LoVo (cell line): ENCODE measurements at places on chromosomes 6 and 20.

GRCh38 chr6:85971238-85971637 is 328.6 kb upstream of the SYNCRIP start:
- no peak for DNase-seq

DNA sequence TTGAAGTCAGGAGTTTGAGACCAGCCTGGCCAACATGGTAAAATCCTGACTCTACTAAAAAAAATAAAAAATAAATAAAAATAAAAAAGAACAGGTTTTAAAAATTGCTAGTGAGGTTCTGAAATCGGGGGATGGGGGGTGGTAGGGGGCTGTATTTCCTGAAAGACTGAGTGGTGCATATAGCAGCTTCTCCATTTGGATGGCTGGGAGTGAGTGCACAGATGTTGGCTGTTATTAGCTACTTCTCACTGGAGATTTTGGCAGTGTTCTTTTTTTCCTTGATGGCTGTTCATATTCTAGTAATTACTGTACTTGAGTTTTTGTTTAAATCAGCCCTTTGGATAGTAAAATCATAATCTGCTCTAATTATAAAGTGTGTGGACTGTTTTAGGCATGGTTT is 79.8 kb downstream of the RTN4IP1 start:
- DNase-seq, result no peak

DNA sequence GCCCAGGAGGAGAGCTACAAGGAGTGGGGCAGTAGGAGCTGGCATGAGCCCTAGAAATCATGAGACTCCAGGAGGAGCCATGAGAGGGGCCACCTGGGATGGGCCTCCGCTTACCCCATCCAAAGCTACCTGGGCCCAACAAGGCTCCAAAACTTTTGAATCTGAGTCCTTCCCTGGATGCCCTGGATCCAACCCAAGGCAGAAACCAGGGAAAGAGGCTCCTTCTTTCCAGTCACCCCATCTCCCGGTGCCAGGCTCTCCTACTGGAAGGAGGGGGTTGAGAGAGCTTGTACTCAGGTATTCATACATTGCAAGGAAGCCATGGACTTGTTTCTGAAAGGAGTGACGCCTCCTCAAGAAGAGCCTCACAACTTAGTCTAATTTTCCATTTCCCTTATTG is 7.8 kb upstream of the SIRPG start:
- no peak for DNase-seq

DNA sequence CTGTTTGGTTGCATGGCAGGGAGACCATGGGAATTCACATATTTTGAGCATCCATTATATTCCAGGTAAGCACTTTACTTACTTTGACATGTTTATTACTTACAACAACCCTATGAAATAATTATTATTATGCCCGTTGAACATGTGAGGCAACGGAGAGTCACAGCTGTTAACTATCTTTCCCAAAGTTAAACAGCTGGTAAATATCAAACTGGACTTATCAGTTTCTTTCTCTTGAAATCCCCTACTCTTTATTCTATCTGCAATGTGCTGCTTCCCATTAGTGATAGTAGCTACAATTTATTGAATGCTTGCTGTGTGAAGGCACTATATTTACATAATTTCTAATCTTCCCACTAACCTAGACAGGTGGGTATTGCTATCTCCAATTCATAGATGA is 847.7 kb upstream of the MAP3K7 start:
- DNase-seq, result no peak

- DNase-seq, result no peak
These were observed 609 bp downstream of the MYL9 start for GRCh38 chr20:36541768-36542488.

GRCh38 chr20:8530022-8530421 is 398.0 kb downstream of the PLCB1 start:
- no peak for DNase-seq

DNA sequence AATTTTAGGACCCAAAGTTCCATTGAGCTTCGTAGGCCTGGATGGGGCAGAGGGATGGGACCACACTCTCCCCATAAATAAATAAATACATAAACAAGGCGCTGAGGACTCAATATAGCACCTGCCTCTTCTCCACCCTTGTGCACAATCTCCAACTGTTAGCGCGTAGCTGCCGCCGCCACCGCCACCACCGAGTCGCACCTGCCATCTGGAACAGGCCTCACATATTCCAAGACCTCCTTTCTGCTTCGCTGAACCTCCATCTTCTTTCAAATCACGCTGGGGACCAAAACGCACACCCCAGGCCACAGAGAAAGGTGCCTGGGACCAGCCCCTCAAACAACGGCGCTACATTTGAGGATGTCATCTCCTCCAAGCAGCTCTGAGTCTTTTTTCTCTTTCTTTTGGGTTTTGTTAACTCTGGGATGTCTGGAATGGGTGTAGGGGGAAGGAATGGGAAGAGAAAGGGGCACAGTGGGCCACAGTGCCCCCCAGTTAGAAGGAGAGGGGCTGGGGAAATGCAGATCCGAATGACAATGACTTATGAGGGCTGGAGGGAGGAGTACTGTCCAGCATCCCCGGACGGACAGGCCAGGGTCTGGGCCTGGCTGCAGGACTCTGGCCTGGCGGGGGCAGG is 49.7 kb downstream of the NOL4L start:
- DNase-seq, result no peak

GRCh38 chr6:74431873-74432580 is 736.0 kb downstream of the CD109 start:
- DNase-seq, result no peak

GRCh38 chr20:1373614-1374013 is 19.2 kb downstream of the FKBP1A start:
- DNase-seq, result no peak

- DNase-seq, result no peak
These were observed 142.4 kb downstream of the LRFN2 start for GRCh38 chr6:40444811-40445210.

- DNase-seq, result no peak
These were observed 108.4 kb upstream of the SIM1 start for GRCh38 chr6:100573166-100573565.

- DNase-seq, result no peak
These were observed 234.9 kb downstream of the ERMARD start for GRCh38 chr6:169986171-169986847.

GRCh38 chr6:141056945-141057625 is 1075.6 kb upstream of the GJE1 start:
- DNase-seq, result no peak

DNA sequence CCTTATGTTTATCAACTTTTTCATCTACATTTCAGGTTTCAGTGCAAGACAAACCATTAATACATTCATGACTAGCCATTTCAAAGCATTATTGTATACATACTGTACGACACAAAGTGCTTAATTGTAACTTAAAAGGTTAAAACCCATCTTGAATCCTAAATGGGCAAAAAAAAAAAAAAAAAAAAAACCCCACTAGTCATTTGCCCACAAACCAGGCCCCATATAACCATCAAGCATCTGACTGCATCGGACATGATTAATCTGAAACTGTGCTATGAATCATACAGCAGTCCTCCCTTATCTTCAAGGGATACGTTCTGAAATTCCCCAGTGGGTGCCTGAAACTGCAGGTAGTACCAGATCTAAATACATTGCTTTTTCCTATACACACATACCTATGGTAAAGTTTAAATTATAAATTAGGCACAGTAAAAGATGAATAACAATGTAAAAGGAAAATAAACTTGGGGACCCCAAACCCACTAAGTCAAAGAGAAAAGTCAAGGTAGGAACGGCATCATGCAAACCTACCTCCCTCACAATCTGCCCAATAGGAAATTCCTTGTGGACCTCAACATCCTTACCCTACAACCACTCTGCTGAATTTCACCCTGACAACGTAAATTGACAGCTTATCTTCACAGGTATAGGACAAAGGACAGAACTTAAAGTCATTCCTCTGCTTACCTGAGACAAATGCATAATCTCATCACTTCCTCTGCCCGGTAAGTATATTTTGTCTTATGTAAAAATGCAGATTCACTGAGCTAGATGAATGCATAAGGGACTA is 14.3 kb downstream of the B4GALT5 start:
- DNase-seq, result no peak
